ENCODE measurements at places on chromosomes 3 and 15.

- DNase-seq: no peak
These were observed 11.1 kb downstream of the SLC27A2 start for GRCh38 chr15:50192926-50193620.

GRCh38 chr3:150446470-150446977 is 38.4 kb downstream of the TSC22D2 start:
- no peak for DNase-seq

DNA sequence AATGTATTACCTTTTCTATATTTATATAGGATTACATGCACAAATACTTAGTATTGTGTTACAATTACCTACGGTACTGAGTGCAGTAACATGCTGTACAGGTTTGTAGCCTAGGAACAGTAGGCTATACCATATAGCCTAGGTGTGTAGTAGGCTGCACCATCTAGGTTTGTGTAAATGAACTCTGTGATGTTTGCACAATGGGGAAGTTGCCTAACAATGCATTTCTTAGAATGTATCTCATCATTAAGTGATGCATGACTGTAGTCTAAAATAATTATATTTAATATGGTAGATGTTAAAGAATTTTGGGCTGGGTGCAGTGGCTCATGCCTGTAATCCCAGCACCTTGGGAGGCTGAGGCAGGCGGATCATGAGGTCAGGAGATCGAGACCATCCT is 281.0 kb downstream of the KLF13 start:
- no peak for DNase-seq

- no peak for DNase-seq
These were observed 467.4 kb upstream of the DPPA4 start for GRCh38 chr3:109804697-109805096.

DNA sequence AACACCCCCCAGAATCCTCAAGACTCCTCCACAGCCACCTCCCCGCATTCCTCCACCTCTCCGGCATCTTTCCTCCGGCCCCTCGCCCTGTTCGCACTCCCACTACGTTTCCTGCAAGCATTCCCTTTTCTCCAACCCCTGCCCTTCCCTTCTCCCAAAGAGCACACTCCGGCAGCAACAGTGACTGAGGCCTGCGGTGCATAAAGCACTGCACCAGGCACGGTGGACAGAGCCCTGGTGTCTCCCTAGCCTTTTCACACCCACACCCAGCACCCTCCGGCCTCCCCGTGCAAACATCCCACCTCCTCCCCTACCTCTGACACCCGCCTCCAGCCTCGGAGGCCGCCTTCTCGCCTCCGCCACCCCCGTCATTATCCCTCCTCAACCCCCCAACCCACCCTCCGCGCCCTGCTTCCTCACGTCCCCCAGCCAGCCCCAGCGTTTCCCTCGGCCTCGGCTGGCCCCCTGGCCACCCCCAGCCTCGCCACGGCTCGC is 577 bp downstream of the ZNF148 start:
- peak; percentile 67 for DNase-seq

DNA sequence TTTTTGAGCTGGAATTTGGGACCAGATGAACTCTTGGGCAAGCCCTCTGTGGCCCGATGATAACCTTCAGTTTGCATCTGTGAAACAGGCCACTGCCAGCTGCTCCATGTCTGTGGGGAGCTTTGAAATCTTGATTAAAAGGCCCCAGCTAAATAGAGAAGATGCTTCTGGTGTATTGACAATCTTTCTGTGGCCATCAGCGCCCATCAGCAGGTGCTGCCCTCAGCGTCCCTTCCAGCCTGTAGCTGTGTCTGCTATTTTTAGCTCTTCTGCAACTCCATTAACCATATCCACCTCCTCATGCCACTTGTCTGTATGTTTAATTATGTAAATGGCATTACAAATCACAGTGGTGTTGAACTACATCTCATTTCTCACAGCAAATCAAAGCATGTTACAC is 54.0 kb downstream of the CHCHD6 start:
- no peak for DNase-seq

GRCh38 chr3:71681224-71681668 is 44.0 kb downstream of the EIF4E3 start:
- DNase-seq: peak; percentile 23

DNA sequence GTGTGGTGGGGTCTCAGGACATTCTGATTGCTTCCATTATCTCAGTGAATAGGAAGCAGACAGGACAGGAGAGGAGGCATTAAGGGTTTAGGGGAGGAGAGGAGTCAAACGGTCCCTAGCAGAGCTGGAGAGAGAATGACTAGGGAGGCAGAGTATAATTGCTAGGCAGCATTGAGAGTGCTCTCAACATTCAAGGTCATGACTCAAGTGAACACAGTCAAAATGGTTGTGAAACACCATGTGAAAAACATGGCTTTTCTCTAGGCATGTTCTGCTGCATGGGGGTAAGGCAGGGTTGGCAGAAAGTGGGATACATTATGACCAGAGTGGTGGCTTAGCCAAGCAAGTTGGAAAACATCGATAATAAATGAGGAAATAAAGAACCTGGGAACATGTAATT is 19.5 kb upstream of the HRH1 start:
- DNase-seq: no peak

DNA sequence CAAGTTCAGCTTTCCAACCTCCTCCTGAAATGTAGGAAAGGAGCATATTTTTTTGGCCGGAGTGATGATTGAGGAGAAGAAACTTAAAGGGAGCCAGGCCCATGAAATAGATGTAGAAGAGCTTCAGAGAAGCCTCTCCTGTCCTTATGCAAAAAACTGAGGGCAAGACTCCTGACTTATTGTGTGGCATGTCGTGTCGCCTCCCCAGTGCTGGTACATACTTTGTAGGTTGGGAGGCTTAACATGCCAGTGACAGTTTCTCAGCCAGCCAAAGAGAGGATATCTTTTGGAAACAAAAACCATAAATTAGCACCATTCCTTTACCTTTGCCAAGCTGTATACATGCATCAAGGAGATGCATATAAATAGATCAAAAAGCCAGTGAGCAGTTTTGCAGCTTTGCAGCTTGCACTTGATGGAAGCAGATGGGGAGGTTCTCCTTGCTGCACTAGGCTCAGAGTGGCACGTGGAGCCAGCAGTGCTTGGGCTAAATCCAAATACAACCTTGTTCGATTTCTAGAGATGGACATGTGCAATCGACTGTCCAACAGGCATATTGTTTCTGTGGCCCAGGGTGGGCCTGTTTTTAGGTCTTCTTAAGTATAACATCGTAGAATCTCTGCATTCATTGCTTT is 10.2 kb downstream of the SLCO3A1 start:
- DNase-seq: no peak

GRCh38 chr3:172370419-172370818 is 77.8 kb downstream of the GHSR start:
- no peak for DNase-seq

GRCh38 chr3:141085343-141086070 is 34.4 kb downstream of the SPSB4 start:
- DNase-seq: no peak

DNA sequence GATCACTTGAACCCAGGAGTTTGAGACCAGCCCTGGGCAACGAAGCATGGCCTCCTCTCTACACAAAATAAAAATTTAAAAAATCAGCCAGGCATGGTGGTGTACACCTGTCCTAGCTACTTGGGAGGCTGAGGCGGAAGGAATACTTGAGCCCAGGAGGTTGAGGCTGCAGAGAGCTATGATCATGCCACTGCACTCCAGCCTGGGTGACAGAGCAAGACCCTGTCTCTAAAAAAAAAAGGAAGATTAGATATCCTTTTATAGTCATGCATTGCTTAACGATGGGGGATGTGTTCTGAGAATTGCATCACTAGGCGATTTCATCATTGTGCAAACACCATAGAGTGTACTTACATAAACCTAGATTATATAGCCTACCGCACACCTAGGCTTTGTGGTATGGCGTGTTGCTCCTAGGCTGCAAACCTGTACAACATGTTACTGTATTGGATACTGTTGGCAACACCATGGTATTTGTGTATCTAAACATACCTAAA is 12.6 kb downstream of the ALAS1 start:
- DNase-seq: no peak

DNA sequence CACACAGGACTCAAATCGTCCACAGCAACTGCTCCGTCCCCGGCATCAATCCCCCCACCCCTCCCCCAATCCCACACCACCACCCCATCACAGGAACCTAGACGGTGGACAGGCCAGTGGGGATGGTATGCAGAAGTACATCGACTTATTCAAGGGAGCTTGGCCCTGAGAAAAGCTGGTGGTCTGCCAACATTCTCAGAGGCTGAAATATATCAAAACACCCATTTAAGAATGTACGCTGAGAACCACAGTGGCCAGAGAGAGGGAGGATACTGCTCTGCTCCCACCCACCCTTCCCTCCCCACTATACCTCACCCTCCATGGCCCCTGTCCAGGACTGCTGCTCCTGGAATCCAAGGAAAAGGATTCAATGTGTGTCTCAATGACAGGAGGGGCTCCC is 12.4 kb upstream of the USP3 start:
- no peak for DNase-seq

DNA sequence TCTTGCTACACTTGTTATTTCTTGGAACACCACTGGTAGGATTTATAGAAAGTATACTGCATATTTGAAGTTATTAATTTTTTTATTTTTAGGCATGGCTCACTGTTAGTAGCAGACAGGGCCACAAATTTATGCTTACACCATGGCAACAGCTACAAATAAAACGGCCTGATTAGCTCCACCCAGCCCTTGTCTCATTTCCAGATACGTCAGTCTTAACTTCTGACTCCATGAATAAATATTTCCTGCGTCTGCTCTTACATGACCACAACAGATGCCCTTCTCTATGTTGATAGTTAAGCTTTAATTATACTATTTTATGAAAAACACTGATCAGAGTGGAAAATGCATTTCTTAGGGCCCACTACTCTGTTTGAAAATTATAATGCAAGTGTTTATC is 62.3 kb upstream of the CPOX start:
- no peak for DNase-seq

- no peak for DNase-seq
These were observed 583 bp downstream of the EAF1 start for GRCh38 chr3:15427981-15428380.

GRCh38 chr3:94869059-94869547 is 806.2 kb downstream of the NSUN3 start:
- DNase-seq: no peak

DNA sequence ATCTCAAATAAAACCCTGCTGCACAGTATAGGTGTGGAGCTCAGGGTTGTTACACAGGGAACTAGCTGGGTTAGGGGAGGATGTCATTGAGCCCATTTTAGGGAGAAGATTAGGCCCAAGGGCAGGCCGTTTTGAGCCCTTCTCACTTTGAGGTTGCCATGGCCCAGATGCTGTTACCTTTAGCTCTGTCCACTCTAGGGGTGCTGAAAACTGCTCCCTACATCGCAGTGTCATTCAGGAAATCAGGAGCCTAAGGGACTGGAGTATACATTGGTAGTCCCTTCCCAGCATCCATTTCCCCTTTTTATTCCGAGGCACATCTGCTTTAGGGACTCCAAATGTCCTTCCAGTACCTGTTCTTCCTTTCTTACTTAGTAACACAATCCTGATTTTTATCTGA is 79.0 kb upstream of the SELENOK start:
- DNase-seq: no peak

DNA sequence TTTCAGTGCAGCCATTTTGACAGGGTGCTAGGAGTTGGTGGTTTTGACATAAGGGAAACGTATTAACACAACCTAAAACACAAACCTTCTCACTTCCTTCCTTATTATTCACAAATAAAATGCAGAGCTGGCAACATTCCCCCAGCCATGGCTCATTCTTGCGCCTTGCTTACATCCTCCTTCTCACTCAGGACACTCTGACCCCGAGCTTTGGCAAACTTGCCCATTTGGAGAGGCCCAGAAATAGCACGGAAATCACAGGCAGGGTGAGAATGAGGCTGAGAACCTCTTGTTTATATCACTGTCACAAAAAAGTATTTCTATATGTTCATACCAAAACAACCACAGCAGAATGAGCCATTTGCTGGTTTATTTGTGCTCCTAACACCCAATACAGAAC is 244.3 kb downstream of the NTRK3 start:
- DNase-seq: no peak

GRCh38 chr3:52298149-52299098 is 10.8 kb downstream of the GLYCTK start:
- DNase-seq: no peak

DNA sequence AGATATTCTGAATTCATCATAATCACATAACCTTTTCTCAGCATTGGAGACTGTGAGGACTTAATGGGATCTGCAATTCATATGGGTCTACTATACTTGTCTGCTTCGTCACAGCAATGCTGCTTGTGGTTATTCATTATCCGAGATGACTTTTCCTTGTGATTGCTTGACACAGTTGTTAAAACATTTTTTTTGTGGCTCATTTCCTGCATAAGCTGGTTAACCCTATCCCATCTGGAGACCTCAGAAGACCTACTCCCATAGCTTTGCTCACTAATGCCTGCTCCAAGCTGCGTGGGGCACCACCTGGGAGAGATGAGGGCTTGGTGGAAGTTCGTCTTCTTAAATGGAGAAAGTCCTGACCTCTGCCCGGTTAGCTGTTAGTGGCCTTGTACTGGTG is 360.8 kb downstream of the CHST2 start:
- DNase-seq: no peak

- no peak for DNase-seq
These were observed 48.7 kb downstream of the CHSY1 start for GRCh38 chr15:101203029-101203573.

DNA sequence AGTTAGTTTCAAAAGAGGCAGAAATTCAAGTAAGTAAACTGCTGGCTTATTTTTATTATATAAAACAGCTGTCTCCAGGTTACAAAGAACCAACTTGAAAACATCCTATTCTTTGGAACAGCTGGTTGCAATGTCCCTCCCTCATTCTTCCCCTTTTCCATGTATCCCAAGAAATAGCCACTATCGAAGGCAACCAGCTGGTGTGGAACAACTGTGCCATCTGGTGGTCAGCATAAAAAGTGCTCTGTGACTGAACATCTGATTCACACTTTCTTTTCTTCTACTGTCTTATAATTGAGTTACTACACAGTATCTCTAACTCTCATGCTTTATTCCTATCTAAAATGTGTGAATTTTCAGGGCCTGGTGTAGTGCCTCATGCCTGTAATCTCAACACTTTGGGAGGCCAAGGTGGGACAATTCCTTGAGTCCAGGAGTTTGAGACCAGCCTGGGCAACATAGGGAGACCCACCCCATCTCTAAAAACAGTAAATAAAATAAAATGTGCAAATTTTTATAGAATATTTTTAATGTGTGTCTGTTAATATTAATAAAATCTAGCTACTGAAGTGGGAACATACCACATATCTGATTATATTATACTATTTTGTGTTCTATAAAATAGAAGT is 9.6 kb downstream of the OSBPL11 start:
- DNase-seq: peak; percentile 44

DNA sequence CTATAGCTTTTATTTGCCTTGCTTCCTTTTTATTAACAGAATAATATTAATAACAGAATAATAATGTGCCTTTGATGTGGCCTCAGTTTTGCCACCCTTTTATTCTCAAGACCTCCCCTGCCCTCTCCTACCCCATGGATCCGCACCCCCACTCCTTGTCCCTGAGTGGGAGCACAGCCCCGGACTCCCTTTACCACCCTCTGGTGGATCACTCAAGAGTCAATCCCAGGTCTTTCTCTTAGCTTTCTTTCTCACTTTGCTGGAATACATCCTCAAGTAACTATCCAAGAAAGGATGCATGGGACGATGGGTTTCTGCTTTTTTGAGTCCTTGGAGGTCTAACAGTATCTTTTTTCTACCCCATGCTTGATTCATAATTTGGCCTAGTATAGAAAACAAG is 63.4 kb downstream of the KLF13 start:
- no peak for DNase-seq

- no peak for DNase-seq
These were observed 14.3 kb downstream of the RHOA start for GRCh38 chr3:49397470-49397869.
